Thymus (tissue), 14 donors: ENCODE measurements at places on chromosomes 6 and 20. TPM values are rescaled to one million over a fixed set of nuclear protein-coding genes. Genes with fewer than 3 reads are reported as not detected.

PRICKLE4 gene
- total RNA-seq = 0.38 TPM

PPP1R11 gene
- total RNA-seq = 32.8 TPM

JAG1 gene
- total RNA-seq = 8.1 TPM

FAM120B gene
- total RNA-seq = 12.1 TPM

LATS1 gene
- 12.1 TPM for total RNA-seq

ATG5 gene
- total RNA-seq = 36.1 TPM

ARMH2 gene
- not detected for total RNA-seq

ADAM33 gene
- total RNA-seq = 0.90 TPM

ZNF292 gene
- total RNA-seq = 33.1 TPM
